ENCODE measurements at places on chromosomes 13 and 19. TPM values are rescaled to one million over a fixed set of nuclear protein-coding genes. Genes with fewer than 3 reads are reported as not detected.

DNA sequence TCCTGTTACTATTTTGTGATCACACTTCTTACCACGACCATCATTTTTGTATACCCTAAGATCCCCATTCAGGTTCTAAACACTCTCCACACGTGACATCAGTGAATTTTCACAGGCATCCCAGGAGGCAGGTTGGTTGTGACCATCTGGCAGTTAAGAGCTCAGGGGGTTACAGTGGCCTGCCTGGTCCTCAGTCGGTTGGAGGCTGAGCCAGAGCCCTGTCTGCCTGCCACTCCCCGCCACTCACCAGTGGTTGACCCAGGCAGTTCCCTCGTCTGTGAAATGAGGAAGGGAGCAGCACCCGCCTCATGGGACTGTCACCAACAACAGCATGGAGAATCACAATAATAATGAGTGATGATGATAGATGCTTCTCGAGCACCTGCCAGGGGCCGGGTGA, 36.4 kb upstream of the EHD2 start:
- DNase-seq: peak; percentile 75

DNA sequence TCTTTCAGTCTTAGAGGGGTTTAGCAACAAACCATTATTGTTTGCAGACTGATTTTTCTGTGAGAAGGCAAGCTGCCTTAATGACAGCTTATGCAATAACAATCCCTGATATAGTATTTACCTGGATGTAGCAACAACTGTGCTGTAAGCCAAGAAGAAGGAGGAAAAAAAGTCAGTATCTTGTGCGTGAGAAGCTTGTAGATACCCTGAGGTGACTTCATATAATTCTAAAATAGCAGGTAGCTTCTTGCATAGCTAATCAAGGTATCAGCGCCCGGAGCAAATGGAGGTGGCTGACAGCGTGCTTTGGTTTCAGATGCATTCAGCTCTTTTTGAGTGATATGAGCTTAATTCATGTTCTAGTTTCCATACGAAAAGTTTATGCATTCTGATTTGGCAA, 309.8 kb downstream of the KLF5 start:
- no peak for DNase-seq

- DNase-seq: no peak
Observed at GRCh38 chr13:50198508-50198907, 183.3 kb downstream of the KCNRG start.

- DNase-seq: no peak
Observed at GRCh38 chr13:112449545-112449930, 73.4 kb downstream of the SPACA7 start.

DNA sequence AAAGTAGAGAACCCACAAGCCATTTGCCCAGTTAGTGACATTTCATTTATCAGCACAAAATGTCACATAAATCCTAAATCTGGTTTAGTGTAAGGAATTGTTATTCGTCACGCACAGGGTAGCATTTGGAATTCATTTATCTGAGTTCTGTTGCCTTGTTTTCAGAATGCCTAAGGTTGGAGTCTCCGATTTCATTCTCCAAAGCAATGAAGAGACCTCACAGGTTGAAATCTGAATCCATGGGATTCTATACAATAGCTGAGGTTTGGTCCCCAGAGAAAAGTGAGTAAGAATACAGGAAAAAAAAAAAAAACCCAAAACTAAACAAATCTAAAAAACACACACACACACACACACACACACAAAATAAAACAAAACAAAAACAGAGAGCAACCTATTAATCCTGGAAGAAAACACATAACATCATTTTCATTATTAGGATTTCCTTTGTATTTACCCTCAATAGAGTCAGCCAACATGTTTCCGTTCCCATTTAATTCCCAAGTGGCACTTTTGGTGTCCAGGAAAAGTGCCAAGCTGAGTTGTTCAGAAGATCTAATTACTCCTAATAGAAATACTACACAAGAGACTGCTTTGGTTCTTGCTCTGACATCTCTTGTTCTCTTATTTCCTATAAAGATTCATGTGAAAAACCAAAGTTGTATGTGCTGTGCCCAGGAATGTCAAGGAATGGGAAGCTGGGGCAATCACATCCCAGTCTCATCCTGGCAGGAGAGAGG, 36.2 kb upstream of the LRCH1 start:
- no peak for DNase-seq

DNA sequence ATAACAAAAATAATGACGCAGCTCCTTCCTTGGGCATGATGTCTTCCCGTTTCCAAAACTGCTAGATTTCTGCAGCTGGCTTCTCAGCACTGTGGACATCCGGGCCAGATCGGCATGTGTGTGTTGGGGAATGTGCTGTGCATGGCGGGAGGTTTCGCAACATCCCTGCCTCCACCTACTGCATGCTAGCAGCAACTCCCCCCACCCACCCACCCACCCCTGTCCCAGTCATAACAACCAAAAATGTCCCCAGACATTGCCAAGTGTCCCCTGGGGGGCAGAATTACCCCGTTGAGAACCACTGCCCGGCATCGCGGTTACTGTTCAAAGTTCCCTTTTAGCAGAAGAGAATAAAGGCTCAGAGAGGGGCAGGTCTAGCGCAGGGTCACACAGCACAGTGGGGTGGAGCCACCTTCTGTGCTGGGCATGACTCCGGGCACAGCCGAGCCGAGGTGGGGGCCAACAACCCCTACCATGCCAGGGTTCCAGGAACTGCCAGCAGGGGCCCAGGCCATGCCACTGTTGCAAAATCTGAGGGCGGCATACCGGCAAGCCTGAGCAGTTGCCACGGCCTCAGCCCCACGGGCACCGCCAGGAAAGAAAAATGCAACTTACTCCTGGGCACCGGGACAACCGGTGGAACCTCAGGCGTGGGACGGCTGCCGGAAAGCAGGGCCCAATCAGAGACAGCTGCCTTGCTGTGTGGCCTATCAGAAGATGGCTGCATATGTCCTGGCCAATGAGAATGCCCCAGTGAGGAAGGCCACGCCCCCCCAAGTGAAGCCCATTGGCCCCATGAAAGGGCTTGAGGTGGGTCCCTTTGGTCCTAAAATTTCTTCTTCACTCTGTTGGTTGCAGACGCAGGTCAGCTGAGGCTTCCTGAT, 22.5 kb upstream of the NFIC start:
- no peak for DNase-seq

GRCh38 chr19:33872445-33873320, 76.0 kb downstream of the KCTD15 start:
- no peak for DNase-seq

DNA sequence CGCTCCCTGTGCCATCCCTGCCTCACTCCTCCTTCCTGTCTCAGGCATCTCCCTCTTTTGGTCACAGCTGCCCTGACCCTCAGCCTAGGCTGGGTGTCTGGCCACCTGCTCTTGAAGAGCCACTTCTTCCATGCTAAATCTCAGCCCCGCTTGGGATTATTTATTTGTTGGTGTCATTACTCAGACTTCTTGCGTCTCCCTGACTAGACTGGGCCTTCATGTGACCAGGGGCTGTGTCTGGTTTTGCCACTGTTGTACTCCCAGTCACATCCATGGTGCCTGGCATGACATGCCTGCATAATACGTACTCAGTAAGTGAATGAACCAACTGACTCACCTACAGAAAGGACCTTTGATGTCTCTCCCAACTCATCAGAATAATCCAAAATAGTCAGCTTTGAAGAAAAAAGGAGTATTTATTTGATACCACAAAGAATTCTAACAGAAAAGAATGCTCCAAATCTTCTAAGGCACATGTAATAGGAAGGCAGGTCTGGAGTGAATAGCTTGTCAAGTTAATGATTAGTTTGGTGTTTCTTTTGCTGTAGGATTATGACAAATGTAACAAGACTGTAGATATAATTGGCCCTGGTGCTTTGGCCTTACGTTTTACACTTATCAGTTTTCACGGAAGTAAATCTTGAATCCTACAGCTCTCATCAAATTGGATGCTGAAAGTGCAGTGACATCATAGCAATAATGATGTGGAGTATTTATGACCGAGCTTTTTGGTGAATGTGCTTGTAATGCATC, 84.0 kb downstream of the ALOX5AP start:
- DNase-seq: no peak

GRCh38 chr13:44116562-44117332, 237.0 kb downstream of the LACC1 start:
- no peak for DNase-seq

- no peak for DNase-seq
Observed at GRCh38 chr13:91406619-91407018, 8.2 kb downstream of the GPC5 start.

DNA sequence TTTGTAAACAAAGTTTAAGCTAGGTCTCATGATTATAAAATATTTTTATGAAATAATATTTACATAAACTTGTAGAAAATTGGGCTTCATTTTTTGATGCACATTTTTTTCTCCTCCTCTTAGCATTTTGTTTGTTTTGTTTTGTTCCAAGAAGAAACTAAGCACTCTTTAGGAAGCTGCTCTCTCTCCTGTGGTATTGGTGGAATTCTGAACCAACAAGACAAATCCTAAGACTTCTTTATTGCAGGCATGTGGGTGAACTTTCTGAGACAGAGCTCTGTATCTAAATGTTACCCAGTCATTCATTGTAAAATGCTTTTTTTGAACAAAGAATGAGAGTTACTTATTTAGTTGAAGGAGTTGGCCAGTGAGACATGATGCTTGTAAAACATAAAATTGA, 39.3 kb downstream of the LMO7 start:
- DNase-seq: no peak

DNA sequence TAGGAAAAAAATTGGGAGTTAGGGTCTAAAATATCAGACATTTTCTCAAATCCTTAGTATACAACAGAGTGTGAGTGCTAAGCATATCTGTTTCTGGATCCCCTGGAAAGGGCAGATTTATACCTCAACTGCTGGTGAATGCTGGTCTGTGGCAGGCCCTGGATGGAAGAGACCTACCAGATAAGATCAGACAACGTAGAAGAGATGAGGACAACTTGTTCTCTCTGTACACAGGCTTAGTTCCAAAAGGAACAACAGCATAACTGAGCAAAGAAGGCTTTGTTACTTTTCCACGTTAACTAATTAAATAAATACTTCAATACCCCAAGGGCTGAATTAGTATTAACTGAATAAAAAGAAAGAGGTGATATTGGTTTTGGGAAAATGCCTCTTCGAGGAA, 1277.3 kb downstream of the SLITRK5 start:
- no peak for DNase-seq

DNA sequence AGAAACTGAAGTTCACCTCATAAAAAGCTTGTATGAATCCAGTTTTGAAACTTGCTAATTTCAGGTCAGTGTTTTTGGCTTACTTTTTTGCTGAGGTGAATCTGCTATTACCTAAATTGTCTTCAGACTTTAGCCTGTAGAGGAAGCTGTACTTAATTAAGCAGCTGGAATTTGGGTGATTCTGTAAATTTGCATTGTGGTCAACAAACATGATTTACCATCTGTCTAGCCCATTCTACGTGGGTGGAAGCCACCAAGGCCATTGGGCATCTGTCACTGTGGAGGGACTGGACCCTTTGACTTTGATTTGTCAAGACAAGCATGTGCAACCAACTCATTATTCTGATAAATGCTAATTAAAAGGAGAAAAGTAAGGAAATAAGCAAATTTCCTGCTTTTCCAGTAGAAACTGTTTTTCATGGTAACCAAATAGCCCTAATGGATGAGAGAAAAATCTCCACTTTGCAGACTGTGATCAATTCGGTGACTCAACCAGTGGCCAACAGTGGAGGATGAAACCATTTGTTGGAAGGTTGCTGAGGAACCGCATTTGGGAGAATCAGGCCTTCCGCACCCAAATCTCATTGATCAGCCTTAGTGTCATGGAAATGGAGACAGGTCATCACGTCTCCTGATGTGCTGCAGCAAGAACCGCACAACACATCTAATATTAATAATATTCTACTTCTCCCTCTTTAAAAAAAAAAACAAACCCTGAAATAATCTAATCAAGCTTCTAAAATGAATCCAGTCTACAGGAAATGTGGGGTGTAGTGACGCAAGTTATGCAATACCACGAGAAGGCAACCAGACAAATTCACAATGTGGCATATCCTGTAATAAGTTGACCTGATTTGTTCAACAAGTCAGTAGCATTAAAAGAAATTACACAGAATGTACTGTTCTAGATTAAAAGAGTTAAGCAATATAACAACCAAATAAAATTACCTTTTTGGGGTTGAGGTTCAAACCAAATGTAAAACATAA, 54.3 kb downstream of the GARRE1 start:
- no peak for DNase-seq

- DNase-seq: no peak
Observed at GRCh38 chr19:18119717-18120105, 22.1 kb downstream of the MAST3 start.

GRCh38 chr19:46225558-46226004, 4.0 kb upstream of the IGFL1 start:
- no peak for DNase-seq

- DNase-seq: no peak
Observed at GRCh38 chr19:39805104-39805503, 26.4 kb downstream of the LEUTX start.

DNA sequence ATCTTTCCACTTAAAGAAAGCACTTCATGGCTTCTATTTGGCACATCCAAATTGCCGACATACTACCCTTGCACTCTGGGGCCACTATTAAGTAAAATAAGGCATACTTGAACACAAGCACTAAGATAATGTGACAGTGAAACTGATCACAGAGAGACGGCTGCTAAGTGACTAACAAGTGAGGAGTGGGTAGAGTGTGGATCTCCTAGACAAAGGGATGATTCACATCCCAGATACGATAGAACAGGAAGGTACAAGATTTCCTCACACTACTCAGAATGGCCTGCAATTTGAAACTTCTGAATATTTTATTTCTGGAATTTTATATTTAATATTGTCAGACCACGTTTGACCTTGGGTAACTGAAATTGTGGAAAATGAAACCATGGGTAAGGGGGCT, 1721.8 kb upstream of the SPRY2 start:
- no peak for DNase-seq

GRCh38 chr19:55116232-55116858, 1.1 kb downstream of the PPP1R12C start:
- DNase-seq: peak; percentile 57

GRCh38 chr19:1392939-1393530, 8.3 kb downstream of the GAMT start:
- DNase-seq: no peak

- DNase-seq: no peak
Observed at GRCh38 chr19:45477713-45478453, 10.1 kb downstream of the FOSB start.

DNA sequence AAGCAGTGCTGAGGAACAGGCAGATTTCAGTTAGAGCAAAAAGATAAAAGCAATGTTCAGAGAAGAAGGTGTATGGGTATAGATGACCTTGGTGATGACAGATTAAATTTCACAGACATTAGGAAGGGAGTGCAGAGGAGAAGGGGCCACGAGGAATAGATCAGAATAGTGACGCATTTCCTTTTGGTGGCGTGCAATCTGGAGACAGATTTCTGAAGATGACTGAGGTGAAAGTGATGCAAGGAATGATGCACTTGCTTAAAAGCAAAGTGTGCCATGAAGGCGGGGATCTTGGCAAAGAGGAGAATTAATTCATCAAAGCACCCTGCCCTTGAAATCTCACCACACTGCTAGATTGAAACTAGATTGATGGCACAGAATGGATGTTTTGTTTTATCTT, 202.4 kb downstream of the ITGBL1 start:
- DNase-seq: no peak

ZNF829 gene
- total RNA-seq: 4.5 TPM

CRB3 gene
- total RNA-seq: not detected

MYO1F gene
- total RNA-seq: 0.10 TPM

ZNF146 gene
- total RNA-seq: 59.6 TPM

LIN7B gene
- 32.6 TPM for total RNA-seq

TUBB4A gene
- total RNA-seq: 225 TPM

NALCN gene
- 0.81 TPM for total RNA-seq

PROZ gene
- not detected for total RNA-seq

TNFSF13B gene
- 0.47 TPM for total RNA-seq
